ENCODE measurements at places on chromosomes 11 and 22.

GRCh38 chr11:86151174-86152005 is 82.5 kb upstream of the PICALM start:
- DNase-seq, result no peak

DNA sequence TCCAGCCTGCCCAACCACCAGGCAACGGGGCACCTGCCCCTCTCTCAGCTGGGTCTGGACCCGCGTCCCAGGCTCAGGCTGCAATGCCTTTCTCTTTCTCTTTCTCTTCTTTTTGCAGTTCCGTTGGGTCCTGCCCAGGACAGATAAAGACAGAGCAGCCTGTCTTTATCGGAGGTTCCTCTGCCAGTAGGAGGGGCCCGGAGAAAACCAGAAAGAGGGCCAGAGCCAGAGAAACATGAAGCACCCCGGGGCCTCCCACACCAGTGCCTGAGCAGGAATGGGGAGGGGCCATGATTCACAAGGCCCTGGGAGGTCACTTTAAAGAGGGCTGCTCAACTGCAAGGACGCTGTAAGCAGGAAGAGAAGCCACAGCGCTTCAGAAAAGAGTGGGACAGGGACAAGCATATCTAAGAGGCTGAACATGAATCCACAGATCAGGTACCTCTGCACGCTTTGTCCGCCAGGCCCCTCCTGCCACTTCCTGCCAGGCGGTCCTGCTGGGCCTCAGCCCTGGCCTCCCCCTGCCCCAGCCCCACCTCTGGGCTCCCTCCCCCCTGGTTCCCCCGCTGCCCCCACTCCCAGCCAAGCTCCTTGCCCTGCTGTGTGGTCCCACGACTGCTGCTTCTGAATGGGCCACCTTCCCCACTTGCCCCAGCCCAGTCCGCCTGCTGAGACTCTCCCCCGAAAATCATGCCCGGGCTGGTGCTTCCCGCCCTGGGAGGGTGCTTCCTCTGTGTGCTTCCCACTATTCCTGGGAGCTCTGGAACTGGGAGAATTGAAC is at the start of gene APOBEC3C:
Gene APOBEC3C (plus strand): TSS at position 316 of the 781 bp plus-strand sequence. CDS start 106 bp downstream, at position 422.
- DNase-seq, result peak; percentile 74

DNA sequence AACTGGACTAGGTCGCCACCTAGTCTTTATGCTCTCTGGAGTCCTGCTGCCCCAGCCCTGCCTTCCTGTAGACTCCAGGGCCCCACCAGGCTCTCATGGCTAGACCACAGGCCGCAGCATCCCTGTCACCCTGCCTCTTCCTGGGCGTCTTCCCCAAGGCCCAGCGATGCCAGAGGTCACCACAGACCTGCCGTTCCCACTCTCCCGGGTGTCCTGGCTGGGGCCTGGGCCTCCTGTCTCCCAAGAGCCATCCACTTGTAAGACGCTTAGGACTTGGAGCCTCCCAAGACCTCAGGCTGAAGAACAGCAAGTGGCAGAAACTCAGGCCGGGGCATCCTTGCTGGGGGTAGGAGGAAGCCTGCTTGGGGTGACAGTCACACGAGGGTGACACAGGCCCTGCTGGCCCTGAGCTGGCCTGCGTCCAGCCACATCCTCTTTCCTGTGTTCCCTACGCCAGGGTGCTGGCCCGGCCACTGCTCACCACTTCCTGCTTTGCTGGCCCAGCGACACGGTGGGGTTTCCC is 2.0 kb upstream of the TCIRG1 start:
- DNase-seq, result no peak

GRCh38 chr11:19756675-19757475 is 44.2 kb downstream of the NAV2 start:
- no peak for DNase-seq

GRCh38 chr22:32050678-32051515 is 7.8 kb downstream of the SLC5A1 start:
- peak; percentile 30 for DNase-seq

GRCh38 chr11:119056421-119056999 is 495 bp downstream of the HYOU1 start:
- DNase-seq, result no peak

DNA sequence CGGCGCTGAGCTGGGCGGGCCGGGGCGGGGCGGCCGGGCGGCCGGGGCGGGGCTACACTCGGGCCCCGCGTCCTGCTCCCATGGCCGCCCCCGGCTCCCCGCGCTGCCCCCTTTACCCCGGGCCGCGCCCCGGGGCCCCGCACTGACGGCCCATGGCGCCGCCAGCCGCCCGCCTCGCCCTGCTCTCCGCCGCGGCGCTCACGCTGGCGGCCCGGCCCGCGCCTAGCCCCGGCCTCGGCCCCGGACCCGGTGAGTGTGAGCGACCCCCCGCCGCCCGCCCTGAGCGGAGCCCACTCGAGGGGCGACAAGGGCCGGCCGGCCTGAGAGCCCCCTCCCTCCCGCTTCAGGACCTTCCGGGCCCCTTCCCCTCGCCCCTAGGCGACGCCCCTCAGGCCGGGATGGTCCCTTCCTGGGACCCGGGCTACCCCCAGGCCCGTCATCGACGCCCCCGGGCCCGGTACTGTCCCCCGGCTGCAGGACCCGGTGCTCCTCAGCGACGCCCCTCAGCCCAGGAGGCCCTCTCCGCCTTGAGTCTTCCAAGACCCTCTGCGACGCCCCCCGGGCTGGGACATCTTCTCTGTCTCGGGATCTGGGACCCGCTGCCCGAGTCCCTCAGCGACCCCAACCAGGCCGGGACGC is at the start of gene KREMEN1:
Gene KREMEN1 (plus strand): TSS at position 57 of the 639 bp plus-strand sequence. CDS start 96 bp downstream, at position 153.
- DNase-seq, result no peak

DNA sequence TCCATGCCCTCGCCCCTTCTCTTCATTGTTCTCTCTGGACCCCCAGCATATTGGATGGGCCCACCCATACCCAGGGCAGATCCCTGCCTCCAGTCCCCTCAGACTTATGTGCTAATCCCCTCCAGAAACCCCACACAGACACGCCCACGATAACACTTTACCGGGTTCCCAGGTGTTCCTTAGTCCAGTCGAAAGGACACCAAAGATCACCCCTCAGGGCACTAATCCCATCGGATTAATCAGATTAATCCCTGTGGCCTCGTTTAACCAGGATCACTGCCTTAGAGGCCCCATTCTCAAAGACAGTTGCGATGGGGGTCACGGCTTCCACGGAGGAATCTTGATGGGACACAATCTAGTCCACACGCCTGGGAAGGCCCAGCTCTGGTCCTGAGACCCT is 80.8 kb downstream of the SHANK2 start:
- no peak for DNase-seq

GRCh38 chr22:46256358-46256958 is 6.4 kb upstream of the CDPF1 start:
- DNase-seq, result no peak

Data from AG04450 (cell line).